Occipital lobe (tissue), 3 donors: ENCODE measurements at places on chromosomes 12 and 14. TPM values are rescaled to one million over a fixed set of nuclear protein-coding genes. Genes with fewer than 3 reads are reported as not detected.

The TOGARAM1 gene
- 91.1 TPM for total RNA-seq

The VWF gene
- 9.7 TPM for total RNA-seq

DNA sequence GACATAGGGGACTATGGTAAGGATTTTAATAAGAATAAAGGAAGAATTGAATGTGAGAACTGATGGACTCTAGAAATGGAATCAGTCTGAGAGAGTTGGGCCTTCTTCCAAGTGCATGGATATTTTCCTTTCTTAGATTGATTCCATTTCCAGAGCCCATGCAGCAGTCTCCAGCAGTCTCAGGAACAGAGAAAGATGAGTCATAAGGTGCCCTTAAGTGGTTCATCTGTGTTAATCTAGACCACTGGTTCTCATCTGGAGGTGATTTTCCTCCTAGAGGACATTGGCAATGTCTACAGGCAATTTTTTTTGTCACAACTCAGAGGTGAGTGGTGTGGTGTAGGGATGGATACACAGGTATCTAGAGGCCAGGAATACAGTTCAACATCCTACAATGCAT, 25.9 kb downstream of the TRIM9 start:
- no peak for DNase-seq

The SLC2A14 gene
- total RNA-seq, result not detected

GRCh38 chr14:33948869-33949408, 1.9 kb downstream of the EGLN3 start:
- DNase-seq, result no peak

The SLC22A17 gene
- total RNA-seq, result 158 TPM

DNA sequence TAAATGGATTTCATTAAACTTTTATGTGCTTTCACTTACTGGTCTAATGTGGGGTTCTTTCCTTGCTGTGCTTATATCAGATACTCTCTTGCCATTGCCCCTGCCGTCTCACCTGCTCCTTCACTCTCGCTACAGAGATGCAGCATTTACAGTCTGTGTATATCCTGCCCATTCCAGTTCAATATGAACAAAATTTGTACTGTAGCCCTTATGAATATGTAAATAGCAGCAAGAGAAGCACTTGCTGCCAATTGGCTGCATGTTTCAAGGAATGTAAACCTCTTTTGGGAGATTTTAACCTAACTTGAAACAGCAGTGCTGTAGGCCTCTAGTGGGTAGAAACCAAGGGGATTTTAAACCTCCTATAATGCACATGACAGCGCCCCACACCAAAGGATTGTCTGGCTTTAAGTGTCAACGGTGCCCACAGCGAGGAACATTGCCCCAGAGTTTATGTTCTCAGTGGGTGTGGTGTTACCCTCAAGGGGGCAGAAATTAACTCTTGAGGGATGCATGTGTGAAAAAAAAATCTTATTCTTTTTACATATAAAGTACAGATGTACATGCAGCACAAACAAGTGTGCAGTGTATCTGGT, 19.1 kb downstream of the PCNX1 start:
- no peak for DNase-seq

DNA sequence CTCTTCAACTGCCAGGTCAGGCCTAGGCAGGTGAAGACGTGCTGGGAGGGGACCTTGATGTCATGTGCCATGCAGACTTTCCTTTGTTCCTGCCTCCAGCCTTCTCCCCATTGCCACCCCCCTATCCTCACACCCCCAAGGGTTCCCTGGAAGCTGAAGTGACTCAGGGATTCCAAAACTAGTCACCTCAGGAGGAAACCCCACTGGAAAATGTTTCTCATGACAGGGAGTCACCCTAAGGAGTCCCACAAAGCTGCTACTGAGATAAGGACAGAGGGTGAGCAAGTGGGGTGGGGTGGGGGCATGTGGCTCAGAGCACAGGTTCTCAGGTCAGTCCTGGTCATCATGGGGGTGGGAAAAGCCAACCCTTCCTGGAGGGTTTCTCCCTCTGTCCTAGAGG, 2.4 kb upstream of the IL25 start:
- no peak for DNase-seq
